ENCODE measurements at places on chromosomes 3 and 15. TPM values are rescaled to one million over a fixed set of nuclear protein-coding genes. Genes with fewer than 3 reads are reported as not detected.
A peak's percentile ranks its signal among the peaks of the same experiment; 100 is the strongest.

- DNase-seq, result no peak
Observed at GRCh38 chr15:60385620-60386552, 11.9 kb downstream of the ANXA2 start.

LDHAL6B gene
- total RNA-seq, result not detected

FRG2C gene
- not detected for total RNA-seq

- peak; percentile 63 for DNase-seq
Observed at GRCh38 chr15:50077176-50077575, 41.9 kb downstream of the ATP8B4 start.

- DNase-seq, result no peak
Observed at GRCh38 chr15:63526401-63526800, 22.0 kb downstream of the USP3 start.

C3orf49 gene
- not detected for total RNA-seq

GRCh38 chr15:73996939-73997338 is 2.4 kb downstream of the PML start:
- DNase-seq, result peak; percentile 13

DNA sequence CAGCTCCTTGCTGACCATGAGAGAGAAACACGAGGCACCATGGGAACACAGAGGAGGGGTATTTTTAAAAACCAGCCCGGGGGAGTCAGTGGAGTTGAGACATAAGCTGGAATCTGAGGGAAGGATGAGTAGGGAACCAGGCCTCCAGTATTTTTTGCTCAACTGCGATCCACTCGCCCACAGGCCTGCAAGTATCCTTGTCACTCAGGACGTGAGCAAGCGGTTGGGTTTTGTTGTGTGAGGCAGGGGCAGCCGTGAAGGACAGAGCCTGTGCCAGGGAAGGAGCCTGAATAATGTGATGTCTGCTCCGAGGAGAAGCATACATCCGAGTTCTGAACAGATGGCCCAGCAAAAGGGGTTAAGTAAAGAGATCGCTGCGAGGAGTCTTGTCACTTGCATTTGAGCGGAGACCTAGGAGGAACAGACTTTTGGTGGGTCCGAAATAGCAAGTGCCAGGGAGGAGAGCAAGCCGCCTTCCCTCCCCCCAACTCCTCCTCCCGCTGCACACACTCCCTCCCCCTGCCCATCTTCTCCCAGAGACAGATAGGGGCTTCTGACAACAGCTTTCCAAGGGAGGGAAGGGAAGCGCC is 20.4 kb upstream of the NTRK3 start:
- DNase-seq, result no peak

CIB1 gene
- 16.3 TPM for total RNA-seq

ATP2B2 gene
- 0.69 TPM for total RNA-seq

DNA sequence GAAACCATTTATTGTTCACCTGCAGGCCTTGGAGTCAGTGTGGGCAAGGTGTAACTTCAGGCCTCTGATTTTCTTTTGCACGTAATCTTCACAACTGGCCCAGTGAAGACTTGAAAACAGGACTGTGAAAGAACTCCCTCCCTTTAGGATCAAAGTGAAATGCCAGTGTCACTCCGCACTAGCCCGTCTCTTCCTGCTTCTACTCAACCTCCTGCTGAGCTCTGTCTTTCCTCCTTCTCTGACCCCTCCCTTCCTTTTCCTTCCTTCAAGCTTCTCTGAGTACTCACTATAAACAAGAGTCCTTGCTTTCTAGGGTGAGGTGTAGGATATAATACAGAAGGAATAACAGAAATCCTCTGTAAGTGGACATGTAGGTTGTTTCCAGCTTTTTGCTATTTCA is 28.5 kb downstream of the TMEM41A start:
- DNase-seq, result no peak

FOXL2NB gene
- 0.39 TPM for total RNA-seq

KIF7 gene
- total RNA-seq, result 7.0 TPM

DNA sequence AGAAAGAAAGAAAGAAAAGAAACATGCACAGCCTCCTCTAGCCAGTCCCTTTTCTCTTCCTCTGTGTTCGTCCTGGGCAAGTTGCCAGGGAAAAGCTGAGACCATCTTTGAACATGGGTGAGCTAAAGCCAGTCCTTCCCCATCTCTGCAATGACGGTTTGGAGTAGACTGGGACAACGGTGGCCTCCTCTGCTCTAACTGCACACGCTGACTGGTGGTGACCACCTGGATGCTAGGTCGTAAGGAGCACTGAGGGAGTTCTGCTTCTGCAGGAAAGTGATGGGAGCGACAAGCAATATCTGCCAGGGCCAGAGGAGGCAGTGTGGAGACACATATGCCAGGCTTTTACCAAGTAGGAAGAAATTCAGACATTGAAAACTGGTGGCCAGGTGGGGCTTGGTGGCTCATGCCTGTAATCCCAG is 111.7 kb downstream of the NUP210 start:
- DNase-seq, result no peak

CYP1A1 gene
- total RNA-seq, result 0.69 TPM

LTF gene
- 60.7 TPM for total RNA-seq

HHLA2 gene
- total RNA-seq, result not detected

DNA sequence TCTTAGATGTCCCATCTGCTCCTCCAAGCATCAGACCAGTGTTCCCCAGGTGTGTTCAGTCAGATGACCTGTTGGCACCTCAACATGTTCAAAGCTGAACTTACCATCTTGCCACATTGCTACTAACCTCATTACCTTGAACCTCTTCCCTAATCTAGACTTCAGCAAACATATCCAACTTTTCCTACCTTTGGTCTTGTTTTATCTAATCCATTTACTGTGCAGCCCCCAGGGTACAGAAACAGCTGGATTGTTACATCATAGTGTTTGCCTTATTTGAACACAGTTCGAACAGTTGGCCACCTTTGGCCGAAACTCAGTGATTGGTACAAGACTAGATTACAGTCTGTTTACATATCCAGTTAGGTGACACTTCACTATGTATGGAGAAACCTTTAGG is 36.1 kb upstream of the MCF2L2 start:
- no peak for DNase-seq

GRCh38 chr3:133379926-133380325 is 19.9 kb upstream of the BFSP2 start:
- no peak for DNase-seq

EOMES gene
- total RNA-seq, result 0.49 TPM

DNA sequence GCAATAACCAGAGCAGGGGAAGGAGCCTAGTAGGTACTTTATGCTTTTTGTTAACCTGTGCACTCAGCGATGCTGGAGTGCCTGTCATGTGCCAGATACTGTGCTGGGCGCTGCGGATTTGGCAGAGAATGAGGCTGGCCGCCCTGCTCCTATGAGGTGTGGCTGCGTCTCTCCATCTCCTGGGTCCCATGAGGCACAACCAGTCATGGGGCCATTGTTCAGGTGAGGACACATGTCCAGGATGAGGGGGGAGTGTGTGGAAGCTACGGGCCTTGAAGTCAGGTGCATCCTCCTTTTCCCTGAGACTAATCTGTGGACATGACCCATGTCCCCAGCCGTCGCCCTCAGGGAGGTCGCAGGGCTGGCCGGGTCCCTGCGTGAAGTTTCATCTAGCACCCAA is 963 bp upstream of the TXNRD3 start:
- DNase-seq, result no peak

TM6SF1 gene
- total RNA-seq, result 4.5 TPM

GRCh38 chr3:30679045-30679444 is 72.6 kb downstream of the TGFBR2 start:
- DNase-seq, result no peak

DNA sequence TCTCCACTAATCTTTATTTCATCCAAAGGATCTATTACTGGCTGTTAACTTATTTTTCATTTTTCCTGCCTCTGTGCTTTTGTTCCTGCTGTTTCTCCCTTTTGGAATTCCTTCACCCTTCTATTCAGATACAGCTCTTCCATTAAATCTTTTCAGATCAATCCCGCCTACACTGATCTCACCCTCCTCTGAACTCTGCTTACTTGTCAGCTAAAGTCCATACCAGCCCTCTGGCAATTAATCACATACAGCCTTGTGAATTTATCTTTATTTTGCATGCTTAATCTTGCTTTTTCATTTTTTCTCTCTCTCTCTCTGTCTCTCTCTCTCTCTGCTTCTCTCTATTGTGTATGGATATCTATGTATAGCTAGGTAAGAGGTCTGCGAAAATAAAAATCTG is 100.8 kb upstream of the UMPS start:
- DNase-seq, result no peak

DNA sequence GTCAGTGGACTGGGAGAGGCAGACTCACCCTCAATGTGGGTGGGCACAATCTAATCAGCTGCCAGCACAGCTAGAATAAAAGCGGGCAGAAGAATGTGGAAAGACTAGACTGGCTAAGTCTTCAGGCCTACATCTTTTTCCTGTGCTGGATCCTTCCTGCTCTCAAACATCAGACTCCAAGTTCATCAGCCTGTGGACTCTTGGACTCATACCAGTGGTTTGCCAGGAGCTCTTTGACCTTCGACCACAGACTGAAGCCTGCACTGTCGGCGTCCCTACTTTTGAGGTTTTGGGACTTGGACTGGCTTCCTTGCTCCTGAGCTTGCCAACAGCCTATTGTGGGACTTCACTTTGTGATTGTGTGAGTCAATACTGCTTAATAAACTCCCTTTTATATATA is 68.0 kb downstream of the CNTN3 start:
- no peak for DNase-seq

DNA sequence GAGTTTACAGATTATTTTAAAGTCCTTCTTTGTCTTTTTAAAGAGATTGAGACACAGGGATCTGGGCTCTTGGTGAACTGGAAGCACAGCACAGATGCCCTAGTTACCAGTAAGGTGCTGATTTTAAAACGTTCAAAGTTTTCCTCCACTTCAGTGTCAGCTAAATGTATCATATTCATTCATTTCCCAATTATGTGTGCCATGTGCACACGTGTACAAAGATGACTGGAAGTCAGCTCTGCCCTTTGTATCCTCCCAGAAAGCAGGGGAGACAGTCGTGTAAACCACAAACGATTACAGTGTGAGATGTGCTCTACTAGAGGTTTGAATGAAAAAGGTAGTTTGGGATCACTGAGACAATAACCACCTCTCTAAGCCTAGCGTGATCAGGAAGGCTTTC is 730 bp downstream of the ZKSCAN7 start:
- no peak for DNase-seq

DNA sequence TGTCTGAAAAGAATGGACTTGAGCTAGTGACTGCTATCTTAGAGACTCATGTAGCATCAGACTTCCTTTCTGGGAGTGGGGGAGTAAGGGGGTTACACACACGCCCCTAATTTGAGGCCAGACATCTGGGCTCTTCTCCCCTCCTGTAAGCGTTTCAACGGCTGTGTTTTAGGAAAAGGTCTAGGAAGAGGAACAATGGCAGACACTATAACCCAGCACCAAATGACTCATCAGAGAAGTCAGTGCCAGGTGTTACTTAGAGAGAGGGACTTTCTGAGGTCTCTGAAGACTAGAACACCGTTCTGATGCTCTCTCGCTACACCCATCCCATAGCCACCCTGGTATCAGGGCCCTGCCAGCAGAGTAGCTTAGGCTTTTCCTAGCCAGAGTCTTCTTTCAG is 65.5 kb downstream of the SSUH2 start:
- no peak for DNase-seq

DNA sequence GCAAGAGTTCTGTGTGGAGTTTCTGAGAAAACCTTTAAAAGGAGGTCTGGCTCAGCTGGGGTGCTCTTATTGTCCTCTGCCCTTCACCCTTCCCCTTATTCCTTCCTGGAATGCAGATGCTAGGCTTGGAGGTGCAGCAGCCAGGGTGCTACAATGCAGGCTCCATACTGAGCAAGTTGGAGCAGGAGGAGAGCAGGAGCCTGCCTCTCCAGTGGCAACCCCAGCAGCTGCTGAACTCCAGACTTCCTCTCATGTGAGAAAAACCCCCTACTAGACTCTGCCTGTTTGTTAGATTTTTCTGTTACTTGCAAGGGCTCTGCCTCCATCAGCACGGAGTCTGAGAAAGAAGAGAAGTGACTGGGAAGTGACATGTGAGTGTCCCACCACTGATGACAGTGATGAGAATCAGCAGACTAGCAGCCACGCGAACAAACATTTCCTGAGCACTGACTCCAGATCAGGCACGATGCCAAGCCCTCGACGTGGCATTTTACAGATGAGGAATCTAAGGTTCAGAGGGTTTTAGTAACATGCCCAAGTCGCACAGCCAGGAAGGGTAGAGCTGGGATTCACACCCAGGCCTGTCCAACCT is 16.1 kb upstream of the RARRES1 start:
- DNase-seq, result no peak

DNA sequence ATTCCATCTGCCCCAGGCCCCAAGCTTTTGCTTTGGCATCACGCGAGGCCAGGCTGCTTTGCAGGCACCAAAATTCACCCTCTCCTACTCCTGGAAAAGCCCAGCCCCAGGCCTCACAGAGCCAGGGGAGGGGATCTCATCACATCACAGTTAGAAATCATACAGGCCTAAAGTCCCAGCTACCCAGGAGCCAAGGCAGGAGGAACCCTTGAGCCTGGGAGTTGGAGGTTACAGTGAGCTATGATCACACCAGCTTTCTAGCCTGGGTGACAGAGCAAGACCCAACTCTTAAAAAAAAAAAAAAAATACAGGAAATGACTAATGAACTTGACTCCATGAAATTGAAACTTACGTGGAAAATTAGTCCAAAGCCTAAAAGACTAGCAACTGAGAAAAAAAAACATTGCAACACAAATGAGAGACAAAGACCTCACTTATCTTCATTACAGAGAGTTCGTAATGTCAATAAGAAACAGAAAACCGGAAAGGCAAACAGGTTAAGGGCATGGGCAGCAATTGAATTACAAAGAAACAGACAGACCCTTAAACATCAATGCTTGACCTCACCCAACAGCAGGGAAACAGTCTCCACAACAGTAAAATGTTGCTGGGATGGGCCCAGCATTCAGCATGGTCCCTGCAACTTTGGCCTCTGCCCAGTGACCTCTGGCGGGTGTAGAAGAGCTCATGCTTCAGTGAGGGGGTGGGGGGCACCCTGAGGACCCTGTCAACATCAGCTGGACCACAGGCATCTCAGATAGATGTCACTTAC is 151.5 kb downstream of the LRRK1 start:
- peak; percentile 22 for DNase-seq

DNA sequence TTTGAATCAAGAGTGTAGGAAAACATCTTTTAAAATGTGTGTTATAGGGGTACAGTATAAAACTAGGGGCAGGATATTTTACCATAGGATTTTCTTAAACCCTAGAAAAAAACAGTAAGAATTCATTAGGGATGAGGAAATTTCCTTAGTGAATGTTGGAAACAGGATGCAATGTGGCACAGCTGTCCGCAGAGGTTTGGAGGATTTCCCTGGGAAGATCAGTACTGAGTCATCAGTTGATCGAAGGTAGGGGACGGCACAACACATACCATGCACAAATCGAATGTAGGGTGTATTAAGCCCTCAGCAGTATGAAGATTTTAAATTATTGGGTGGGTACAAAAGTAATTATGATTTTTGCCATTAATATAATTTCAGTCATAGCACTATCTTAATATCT is 49.9 kb downstream of the FNDC3B start:
- no peak for DNase-seq

GRCh38 chr3:157311633-157312375 is 124.8 kb upstream of the PTX3 start:
- peak; percentile 94 for DNase-seq

GRCh38 chr3:45123030-45123429 is 23.1 kb downstream of the CDCP1 start:
- no peak for DNase-seq
